ENCODE measurements at places on chromosomes 3 and 15. TPM values are rescaled to one million over a fixed set of nuclear protein-coding genes. Genes with fewer than 3 reads are reported as not detected.
A peak's percentile ranks its signal among the peaks of the same experiment; 100 is the strongest.

DNA sequence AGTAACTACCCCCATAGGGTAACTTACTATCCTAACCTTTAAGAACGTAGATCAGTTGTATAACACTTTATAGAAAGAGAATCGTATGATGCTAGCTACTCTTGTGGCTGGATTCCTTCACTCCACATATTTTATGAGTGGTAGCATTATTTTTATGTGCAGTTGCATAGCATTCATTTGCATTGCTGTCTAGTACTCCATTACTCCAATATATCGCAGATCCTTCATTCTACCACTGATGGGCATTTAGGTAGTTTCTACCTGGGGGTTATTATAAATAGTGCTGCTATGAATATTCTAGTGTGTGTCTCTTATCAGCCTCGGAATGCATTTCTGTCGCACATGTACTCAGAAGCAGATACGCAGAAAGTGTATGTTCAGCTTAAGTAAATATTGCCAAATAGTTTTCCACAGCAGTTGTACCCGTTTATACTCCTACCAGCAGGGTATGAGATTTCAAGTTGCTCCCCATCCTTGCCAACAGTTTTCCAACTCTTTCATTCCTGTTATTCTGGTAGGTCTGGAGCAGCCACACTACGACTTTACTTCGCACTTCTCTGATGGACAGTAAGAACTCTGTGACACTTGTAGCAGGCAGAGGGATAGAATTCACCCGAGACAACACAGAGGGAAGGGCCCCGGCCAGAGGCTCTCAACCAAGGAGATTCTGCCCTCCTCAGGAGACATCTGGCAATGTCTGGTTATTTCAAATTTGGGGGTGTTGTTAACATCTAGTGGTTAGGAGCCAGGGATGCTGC, 9.8 kb upstream of the VGLL4 start:
- DNase-seq: no peak

GRCh38 chr3:23239211-23240068, 36.3 kb downstream of the UBE2E2 start:
- DNase-seq: no peak

The SERINC4 gene
- not detected for total RNA-seq

GRCh38 chr15:73583544-73583943, 49.6 kb downstream of the NPTN start:
- no peak for DNase-seq

The TEX55 gene
- not detected for total RNA-seq

DNA sequence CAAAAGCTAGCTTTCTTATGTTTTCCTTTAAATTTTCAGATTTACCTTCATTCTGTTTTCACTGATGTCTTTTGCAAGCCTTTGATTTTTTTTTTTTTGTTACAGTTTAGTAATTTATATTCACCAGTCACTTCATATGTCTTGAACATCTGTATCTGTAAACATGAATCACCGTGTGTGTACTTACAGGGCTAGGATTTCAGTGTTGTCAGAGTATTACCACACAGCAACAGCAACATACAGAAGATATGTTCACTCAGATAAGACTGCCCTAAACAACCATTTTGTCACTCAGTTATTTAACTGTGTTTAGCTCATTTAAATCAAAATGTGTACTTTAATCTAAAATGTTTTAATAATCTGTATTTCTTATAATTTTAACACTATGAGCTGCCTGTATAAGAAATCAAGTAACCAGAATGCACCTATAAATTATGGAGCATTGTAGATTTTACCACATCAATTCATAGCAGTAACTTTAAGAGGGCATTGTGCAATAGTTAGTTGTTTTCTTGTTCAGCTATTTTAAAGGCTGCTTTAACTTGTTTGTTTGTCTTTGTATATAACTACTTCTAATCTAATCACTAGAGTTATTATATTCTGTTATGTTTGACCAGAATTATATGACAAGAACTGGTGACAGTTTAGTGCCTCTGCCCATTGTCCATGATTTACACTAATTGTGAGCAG, 50.4 kb downstream of the GHSR start:
- DNase-seq: no peak

The UROC1 gene
- not detected for total RNA-seq

The SLC28A2 gene
- not detected for total RNA-seq

DNA sequence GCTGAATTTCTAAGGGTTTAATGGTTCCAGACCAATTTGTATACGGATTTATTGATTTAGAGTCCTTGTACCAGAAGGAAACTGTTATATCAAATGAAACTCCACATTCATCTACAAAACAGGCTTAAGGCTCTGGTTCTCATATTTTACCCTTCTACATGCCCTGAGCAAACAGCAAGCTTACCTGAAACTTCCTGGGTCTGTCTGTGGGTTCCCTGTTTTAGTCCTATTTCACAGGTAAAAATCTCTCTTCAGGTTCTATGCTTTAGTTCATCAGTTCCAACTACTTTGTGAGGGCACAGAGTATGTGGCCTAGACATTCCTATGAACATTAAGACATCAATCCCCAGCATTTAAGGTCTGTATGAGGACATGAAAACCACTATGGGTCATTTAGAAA, 57.7 kb downstream of the RFX7 start:
- DNase-seq: no peak

DNA sequence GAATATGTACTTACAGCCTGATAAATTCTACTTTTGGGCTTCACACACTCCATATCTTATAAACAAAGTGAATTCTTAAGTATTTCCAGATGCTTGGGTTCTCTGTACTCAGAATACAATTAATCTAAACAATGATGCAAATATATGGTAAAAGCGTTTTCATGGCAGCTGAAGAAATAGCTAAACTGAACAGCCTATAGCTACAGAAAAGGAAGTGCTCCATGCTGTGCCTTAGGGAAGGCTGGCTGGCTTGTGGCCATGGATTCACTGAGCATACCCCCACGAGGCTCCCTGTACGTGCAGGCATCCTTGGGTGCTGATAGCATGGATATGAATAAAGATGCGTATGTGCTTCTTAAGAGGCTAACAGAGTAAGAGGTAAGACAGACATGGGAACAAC, 264.0 kb downstream of the KLF13 start:
- no peak for DNase-seq

DNA sequence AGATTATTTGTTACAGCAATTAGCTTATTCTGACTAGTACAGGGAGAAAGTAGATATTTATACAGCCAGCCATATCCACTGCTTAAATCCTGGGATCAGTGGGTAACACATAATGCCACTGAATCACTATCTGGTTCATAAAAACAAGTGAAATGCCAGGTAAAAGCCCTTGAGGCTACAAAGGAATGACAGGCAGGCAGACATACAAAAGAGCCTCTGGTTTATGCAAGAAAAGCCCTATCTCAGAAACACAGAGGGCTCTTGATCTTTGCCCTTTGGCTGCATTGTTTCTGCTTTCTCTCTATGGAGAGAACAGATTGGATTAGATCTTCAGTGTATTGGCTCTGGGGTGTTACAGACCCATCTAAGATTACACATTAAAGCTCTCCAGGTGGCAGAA, 115.4 kb upstream of the GADL1 start:
- no peak for DNase-seq

GRCh38 chr3:122245513-122246174, 62.2 kb downstream of the CASR start:
- no peak for DNase-seq

DNA sequence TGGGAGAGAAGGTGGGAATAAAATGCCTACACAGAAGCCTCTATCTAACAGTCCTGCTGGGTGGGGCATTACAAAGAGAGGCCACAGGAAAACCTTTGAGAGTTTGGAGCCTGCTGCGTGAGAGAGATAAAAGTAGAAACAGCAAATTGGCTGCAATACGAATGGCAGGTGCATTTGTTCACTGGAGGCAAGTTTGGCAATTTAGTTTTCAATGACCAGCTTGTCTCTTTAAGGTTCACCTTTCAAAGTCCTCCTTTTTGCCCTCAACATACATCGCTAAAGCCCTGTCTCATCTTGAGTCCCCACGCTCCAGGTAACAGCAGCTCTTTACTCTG, 405.7 kb downstream of the LSAMP start:
- DNase-seq: no peak

DNA sequence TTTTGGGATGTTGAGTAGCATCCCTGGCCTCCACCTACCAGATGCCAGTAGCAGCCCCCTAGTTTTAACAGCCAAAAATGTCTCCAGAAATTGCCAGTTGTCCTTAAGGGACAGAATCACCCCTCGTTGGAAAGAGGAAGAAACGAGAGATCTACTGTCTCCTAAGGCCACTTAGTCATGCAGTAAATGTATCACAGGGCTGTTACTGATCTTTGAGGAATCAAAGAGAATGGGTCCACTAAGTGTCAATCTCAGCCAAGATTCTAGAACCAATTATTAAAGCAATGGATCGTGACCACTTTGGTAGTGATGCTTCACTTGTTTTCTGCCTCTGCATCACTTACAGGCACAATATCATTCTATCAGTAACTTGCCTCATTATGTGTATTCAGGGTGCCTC, 26.4 kb downstream of the POLG start:
- DNase-seq: no peak

The GJD2 gene
- total RNA-seq: not detected

GRCh38 chr15:58438956-58439355, 7.2 kb downstream of the LIPC start:
- peak; percentile 73 for DNase-seq

DNA sequence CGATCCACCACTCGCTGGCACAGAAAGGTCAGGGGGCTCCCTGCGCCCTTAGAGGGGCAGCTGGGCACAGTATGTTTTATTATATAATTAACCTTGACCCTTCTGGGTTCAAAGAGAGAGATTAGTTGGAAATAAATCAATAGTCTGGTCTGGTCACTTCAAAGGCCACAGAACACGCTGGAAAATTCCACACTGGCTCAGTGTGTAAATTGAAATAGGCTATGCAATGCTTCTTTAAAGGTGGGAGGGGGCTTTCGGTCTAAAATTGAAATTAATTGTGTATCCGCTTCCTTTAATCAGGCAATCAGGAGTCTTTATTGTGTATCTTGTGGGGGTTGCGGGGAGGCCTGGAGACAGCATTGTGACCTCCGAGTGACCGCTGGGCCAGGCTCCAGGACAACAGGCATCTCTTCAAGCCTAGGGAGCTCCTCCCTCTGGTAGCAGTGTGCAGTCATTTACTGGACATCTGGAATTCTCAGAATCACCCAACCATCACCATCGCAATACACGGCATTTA, 8.0 kb downstream of the RNU5B-1 start:
- no peak for DNase-seq

DNA sequence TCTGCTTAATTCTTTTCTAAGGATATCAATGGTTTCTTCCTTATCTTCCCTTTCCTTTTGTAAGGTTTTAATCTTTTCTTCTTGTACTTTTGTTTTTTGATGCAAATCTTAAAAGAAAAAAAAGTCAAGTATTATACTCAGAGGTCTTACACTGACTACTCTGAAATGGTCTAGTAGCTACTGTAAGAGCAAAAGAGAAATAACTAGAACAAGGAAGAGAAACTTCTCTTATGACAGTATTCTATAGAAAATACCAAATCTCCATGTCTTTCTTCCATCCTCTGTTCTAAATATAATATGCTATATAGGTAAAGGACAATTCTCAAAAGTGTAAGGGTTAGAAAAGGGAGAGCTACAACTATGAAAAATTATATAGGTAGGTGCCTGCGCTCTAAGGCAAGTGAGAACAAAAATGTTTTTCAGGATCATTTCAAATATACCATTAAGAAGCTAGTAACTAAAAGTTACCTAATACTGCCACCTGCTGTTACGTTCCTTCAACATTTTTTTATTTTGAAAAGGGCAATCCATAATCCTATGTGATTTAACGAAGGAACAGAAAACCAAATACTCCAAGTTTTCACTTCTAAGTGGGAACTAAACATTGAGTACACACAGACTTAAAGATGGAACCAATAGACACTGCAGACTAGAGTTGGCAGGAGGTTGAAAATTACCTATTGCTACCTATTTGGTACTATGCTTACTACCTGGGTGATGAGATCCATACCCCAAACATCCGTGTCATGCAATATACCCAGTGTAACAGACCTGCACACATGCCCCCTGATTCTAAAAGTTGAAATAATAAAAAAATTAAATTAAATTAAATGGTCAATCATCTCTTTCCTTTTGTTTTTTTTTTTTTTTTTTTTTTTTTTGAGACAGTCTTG, 36.7 kb downstream of the CIP2A start:
- no peak for DNase-seq

The ATP10A gene
- 1.5 TPM for total RNA-seq
